ENCODE measurements at places on chromosomes 3 and 15.

DNA sequence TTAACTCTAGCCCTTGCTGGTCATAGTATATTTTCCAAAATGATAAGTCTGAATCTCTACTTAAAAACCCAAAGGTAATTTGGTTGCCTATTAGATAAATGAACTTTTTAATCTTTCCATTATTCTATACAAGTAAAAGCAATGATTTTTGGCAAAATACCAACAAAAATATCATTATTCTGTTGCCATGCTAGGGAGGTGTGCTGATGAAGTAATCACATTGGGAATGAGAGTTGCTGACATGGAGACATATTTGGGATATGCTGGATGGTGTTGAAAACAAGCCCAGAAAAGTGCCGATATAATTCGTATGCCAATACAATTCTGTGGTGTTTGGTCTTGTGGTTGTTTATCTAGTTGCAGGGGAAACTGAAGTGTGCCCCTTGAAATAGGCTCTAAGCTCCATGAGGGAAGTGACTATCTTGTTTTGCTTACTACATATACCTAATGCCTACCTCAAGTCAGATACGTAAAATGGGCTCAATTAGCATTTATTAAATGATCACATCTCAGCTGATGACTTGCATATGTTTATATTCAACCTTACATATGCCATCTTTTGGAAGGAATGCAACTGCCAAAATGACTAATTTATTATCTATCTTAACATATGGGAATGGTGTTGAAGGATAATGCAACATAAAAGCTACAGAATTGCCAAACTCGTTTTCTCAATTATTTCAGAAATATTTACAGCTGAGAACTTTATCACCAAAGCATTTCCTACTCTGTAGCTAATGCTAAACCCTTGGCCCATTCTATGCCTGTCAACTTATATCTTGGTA, 5.8 kb downstream of the TOPBP1 start:
- ATAC-seq: no peak

DNA sequence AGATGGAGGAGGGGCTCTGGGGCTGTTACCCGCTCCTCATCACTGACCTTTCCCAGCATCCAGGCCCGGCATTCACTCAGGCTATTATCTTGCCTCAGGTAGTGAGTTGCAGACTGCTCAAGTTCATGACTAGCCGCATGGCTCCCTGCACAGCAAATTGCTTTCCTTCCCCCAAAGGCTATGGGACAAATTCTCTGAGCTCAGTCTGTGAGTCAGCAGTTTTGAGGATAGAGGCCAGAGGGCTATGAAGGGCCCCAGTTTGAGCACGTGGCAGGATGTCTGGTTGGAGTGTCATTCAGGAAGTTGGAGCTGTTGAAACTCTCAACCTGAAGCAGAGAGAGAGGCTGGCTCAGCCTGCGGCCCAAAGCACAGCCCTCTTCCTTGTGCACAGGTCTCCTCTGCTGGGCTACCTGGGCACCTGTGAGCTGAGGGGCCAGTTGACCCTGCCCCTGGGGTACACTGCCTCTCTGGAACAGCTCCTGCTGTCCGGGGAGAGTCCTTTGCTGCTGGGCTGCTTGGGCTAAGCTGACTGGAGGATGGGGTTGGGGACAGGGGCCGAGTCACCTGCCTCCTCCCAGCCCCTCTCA, 7.9 kb downstream of the FAH start:
- ATAC-seq: peak; percentile 79

DNA sequence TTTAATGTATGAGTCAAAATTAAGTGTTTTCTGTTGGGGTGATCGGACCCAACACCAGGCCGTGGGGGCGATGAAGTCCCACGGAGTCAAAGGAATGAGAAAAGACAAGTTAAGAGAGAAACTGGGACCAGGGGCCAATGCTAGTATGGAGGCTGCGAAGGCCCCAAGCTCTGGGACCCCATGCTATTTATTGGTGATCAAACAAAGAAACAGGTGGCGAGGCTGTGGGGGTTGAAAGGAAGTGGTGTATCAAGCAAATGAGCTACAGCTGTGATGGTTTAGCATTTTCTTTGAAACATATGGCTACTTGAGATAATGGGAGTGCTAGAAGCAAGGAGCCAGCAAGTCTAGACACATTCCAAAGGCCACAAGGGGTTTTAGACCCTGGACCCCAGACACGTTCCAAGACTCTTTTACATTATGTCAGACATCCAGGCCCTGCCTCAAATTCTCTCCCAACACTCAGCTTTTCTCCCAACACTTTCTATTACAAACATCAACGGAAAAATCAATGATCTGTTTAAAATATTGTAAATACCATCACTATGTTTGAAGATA, 56.0 kb upstream of the SNRPN start:
- ATAC-seq: no peak

- no peak for ATAC-seq
Observed at GRCh38 chr3:158279609-158280008, 169.7 kb downstream of the RSRC1 start.

DNA sequence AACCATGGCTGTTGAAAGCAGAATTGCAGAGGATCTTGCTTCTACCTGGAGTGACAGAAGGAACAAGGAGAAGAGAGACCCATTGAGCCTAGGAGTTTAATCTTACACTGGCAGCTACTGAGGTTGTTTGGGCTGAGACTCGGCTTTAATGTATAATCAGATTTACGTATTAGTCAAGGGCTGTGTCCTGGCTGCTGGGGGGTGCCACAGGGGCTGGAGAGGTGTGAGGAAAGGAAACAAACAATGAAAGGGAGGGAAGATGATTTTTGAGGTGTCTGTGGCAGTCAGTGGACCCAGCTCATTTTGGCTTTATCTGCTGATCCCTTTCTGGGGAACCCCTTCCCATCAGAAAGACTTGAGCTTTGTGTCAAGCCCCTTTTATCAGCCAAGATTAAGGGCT, 95.7 kb downstream of the PRICKLE2 start:
- ATAC-seq: no peak

- peak; percentile 68 for ATAC-seq
Observed at GRCh38 chr3:72380193-72380592, 468.1 kb downstream of the SHQ1 start.

- peak; percentile 48 for ATAC-seq
Observed at GRCh38 chr15:62975515-62975914, 67.0 kb upstream of the TPM1 start.

- no peak for ATAC-seq
Observed at GRCh38 chr3:193564012-193564411, 9.3 kb upstream of the ATP13A4 start.

- no peak for ATAC-seq
Observed at GRCh38 chr3:151387842-151388241, 3.3 kb upstream of the P2RY12 start.
